Heart right ventricle (tissue), 16 donors: ENCODE measurements at places on chromosomes 11 and 22. TPM values are rescaled to one million over a fixed set of nuclear protein-coding genes. Genes with fewer than 3 reads are reported as not detected.

- DNase-seq: no peak
These were observed 210.6 kb upstream of the LUZP2 start for GRCh38 chr11:24286238-24286637.

DNA sequence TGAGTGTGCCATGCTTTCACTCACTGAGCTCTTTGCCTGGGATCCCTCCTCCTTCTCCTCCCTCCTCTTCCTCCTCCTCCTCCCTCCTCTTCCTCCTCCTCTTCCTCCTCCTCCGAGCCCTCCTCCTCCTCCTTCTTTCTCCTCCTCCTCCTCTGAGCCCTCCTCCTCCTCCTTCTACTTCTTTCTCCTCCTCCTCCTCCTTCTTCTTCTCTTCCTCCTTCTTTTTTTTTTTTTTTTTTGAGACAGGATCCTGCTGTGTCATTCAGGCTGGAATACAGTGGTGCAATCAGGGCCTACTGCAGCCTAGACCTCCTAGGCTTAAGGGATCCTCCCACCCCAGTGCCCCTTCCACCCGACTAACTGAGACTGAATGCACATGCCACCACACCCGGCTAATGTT lies 62.3 kb downstream of the DEUP1 start:
- DNase-seq: no peak

DNA sequence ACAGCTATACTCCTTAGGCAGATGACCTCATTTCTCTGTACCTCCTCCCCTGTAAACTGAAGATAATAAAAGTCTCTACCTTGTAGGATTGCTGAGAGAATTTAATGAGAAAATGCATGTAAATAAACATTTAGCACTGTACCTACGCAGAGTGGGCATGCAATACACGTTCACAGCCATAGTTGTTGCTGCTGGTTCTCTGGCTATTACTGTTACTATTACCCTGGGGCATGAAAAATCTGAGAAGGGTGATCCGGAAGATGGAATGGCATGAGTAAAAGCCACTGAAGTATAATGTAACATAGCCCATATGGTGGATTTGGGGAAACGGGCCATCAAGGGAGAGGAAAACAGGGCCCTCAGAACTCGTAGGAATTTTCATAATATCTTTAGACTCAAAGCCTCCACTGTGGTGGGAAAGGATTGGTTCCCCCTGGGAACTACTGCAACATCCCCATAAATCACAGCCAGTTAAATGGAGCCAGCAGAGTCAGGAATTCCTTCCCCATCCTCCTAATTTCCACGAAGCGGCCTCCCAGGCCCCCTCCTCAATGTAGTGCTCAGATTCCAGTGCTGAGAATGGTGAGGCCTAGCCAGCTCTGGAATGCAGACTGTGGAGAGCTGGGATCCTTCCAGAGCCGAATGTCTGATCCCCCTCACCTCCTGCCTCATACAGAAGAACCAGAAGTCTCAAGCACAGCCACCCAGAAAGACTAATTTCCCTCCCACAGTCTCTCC lies 205.3 kb downstream of the MN1 start:
- no peak for DNase-seq

DNA sequence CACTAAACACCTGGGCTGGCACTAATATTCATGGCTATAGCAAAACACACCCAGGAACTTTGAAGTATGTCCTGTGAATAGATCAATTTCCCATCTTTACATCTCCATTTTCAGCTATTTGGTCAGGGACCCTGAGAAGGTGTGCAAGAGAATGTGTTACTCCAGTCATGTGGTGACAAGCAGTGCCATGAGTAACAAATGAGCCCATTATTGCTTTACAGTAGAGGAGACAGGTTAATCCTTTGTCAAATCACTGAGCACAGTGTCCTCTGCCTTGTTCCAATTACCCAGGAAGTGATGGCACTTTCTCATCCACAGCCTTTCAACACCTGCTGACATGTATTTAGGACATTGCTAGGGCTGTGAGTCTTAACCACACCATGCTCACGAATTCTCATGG lies 664.8 kb upstream of the API5 start:
- DNase-seq: no peak

Gene OR52I1
- polyA plus RNA-seq: not detected

Gene DKK3
- 254 TPM for polyA plus RNA-seq

DNA sequence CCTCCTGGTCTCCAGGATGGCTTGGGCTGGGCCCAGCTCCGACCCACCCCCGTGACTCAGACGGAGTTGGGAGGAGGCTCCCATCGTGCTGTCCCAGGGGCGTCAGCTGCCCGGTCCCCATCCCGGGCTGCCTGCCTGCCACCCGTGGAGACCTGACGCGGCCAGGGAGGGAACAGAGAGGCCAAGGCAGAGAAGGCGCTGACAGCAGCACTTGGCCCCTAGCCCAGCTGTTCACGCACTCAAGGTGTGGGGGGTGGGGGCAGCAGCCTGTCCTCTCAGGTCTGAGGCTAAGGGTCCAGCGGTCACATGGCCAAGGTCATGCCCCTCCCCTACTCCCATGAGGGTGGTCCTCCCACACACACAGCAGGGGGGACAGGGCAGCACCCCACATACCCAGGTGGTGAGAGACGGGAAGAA lies 48.6 kb downstream of the ELFN2 start:
- DNase-seq: no peak

GRCh38 chr11:74020539-74020938 lies 11.7 kb upstream of the UCP3 start:
- no peak for DNase-seq

GRCh38 chr11:131737357-131737756 lies 366.9 kb downstream of the NTM start:
- DNase-seq: no peak

- DNase-seq: no peak
These were observed 42.1 kb upstream of the ALX4 start for GRCh38 chr11:44351898-44352498.

- DNase-seq: no peak
These were observed 58.3 kb downstream of the SLC22A12 start for GRCh38 chr11:64649291-64649697.

Gene SAA2
- polyA plus RNA-seq: not detected

GRCh38 chr11:17846852-17847453 lies 112.4 kb downstream of the KCNC1 start:
- DNase-seq: no peak

DNA sequence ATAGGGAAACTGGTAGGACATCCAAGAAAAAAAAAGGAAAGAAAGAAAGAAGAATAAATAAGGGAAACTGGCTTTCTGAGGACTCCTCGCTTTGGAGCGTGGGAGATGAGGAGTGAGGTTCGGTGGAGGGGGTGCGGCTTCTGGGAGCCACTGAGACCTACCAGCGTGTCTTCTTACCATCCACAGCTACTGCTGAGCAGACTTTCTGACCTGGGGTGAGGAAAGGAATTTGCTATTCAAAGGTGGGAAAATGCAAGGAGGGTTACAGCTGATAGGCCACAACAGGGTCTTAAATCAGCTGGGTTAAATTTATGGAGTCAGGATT lies 488 bp upstream of the SELENOM start:
- no peak for DNase-seq

Gene MEI1
- 0.52 TPM for polyA plus RNA-seq

Gene KRTAP5-5
- polyA plus RNA-seq: not detected

- no peak for DNase-seq
These were observed 31.3 kb downstream of the CTNND1 start for GRCh38 chr11:57792870-57793269.

Gene MS4A4A
- polyA plus RNA-seq: 8.9 TPM

Gene SMTNL1
- polyA plus RNA-seq: not detected

Gene SHANK3
- polyA plus RNA-seq: 59.8 TPM

DNA sequence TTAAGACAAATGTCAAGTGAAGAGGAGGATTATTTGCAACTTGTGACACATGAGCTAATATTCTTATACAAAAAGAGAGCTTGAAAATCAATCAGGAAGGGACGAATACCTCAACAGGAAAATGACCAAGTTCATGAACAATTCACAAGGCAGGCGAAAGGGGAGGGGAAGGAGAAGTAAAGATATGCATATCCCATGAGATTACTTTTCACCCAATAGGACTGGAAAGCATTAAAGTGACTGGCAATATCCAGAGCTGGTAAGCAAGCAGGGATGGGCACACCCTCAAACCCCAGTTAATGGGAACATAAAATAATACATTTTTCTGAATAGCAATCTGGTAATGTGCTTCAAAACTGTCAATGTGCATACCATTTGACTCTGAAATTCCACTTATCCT lies 129.5 kb downstream of the SLC1A2 start:
- no peak for DNase-seq

DNA sequence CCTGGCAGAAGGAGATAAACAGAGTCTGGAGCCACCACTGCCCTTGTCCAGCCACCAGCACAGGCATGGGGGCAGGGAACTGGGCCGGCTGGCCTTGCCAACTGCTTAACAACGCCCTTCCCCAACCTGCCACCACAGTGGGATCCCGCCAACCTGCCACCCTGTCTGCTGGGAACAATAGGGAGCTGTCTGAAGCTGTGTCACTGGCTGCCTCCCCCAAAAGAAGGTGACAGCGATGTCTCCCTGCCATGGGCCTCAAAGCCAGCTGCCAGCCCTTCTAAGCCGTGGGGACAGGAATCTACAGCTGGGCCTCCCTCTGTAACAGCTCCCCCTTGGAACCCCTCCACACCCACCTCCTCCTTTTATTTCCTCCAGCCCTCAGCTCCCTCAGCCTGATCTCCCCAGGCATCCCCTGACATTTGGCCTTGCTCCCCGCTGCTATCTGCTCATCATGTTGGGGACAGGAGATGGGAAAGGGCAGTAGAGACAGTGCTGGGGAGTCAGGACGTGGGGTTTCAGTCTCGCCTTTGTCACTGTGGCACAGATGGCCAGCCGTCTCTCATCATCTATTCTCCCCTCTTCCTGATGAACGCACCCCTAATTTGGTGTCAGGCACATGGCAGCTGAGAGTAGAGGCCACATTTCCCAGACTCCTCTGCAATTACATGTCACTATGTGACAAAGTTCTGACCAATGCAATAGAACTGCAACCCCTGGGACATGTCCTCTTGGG lies 51.3 kb upstream of the PRDM11 start:
- DNase-seq: no peak

GRCh38 chr11:11261629-11262028 lies 91.4 kb downstream of the CSNK2A3 start:
- DNase-seq: no peak

- DNase-seq: peak; percentile 52
These were observed 60.6 kb upstream of the CRYBB3 start for GRCh38 chr22:25139062-25139461.

- DNase-seq: no peak
These were observed 224.6 kb upstream of the CCDC90B start for GRCh38 chr11:83510530-83511460.

GRCh38 chr11:69403556-69404215 lies 77.8 kb upstream of the LINC01488 start:
- no peak for DNase-seq

DNA sequence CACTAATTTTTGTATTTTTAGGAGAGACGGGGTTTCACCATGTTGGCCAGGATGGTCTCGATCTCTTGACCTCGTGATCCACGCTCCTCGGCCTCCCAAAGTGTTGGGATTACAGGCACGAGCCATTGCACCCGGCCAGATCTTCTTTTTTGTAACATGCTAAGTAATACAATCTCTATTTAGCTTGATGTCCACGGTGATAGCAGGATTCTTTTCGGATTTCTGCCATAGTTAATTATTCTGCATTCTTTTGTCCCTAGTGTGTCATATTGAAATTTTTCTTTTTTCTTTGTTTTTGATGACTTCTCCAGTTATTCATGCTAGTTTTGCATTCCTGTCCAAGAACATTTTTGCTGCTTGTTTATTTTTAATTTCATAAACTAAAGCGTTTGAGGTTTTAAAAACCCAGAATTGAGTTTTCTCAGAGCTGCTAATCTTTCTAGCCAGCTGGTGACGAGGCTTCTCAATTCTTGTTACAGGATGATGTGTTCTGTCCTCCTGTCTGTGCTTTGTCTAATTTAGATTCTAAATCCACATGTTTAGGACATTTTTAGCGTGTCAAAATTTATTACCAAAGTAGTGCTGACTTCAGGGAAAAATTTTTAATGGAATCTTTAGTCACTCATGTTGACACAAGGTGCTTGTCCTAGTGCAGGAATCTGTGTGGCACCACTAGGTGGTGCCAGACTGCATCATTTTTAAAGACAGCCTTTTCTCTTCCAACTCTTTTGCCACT lies 21.8 kb downstream of the NF2 start:
- DNase-seq: no peak

DNA sequence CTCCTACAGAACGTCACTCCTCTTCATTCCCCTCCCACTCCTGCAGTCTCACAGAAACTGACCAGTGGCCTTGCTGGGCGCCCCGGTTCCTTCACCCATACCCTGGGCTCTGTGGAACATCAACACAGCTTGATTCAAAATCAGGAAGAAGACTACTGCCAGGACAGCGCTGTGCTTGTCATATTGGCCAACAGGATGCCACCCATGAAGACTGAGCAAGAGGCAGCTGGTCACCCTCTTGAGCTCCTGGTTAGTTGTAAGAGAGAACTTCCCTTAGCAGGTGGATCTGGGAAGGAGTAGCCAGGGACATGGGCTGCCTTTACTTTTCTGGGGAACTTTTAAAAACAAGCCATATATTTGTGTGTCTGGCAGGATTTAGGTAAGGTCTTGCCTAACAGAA lies 110.4 kb upstream of the TIMP3 start:
- no peak for DNase-seq

DNA sequence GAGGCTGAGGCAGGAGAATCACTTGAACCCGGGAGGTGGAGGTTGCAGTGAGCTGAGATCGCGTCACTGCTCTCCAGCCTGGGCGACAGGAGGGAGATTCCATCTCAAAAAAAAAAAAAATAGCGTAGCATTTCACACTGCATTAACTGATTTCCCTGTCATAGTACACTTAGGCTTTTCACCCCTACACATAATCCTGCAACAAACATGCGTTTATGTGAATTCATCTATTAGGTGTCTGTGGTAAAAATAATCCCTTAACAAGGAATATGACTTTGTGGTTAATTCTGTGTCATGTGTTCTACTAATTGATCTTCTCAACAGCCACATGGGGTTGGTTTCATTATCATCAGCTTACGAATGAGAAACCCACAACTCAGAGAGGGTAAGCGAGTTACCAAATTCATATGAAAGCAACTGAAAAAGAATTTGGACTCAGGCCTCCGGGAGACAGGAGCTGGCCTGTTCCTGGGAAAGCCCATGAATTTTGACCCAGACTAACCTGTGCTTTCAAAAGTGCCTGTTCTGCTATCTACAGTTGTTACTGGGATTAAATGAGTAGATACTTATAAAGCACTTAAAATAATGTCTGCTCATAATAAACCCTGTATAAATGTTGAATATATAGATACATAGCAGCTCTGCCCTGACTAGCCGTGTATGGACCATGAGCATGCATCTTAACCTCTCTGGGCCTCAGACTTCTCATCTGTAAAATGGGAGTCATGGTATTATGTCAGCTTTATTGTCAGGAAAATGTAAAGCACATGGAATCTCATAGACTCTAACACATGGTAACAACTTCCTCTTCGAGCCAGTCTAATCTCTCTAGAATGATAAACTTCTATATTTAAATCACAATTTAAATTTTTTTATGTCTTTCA lies 36.6 kb downstream of the KCNJ1 start:
- DNase-seq: no peak
